ENCODE measurements at places on chromosomes 2 and 18.

GRCh38 chr2:135862718-135863117 is 13.5 kb downstream of the MCM6 start:
- DNase-seq: no peak

DNA sequence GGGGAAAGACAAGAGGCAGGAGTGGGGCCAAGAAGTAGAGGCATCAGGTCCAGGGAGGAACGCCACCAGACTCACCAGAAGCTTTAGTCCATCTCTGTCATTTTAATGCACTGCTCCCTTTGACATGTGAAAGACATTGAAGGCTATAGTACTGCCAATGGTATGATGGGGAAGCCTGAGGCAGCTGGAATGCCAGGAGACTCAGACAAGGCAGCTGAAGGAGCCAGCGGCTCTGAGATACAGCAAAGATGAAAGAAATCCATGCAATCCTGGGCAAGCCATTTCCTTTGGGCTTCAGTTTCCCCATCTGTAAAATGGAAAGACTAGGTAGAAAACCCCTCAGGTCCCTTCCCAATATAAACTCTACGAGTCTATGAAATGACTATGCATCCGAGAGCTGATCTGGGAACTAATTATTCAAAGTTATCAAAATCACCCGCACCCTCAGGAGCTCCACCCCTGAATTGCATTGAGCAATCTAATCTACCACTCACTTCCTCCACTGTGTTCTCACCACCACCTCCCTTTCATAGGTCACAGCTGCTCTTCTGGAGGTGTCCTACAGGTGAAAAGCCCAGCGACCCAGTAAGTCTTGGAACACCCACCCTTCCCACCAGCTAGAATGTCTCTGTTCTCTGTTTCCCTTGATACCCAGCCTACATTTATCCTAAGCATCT is 3.1 kb downstream of the CXCR2 start:
- DNase-seq: no peak

GRCh38 chr18:48832938-48833700 is 117.6 kb downstream of the SMAD7 start:
- DNase-seq: no peak

- DNase-seq: no peak
These were observed 5.2 kb downstream of the DYSF start for GRCh38 chr2:71458413-71459083.

GRCh38 chr2:8546612-8547283 is 135.1 kb upstream of the ID2 start:
- no peak for DNase-seq

DNA sequence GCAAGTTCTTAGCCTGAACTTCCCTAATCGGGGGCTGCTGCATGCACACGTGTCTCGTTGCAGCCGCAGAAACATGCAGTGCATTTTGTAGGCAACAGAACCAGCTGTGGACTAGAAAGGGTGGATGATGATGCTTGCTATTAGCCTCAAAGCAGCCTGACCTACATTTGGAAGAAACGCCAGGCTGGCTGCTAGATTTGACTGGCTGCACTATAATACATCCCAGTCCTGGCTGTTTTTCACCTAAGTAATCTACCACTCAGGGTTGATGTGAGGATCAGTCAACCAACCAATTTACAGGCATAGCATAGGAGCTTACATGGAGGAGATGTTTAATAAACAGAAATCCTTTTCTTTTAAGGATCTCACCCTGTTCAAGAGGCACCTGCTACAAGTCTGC is 56.4 kb upstream of the SPP2 start:
- DNase-seq: no peak

DNA sequence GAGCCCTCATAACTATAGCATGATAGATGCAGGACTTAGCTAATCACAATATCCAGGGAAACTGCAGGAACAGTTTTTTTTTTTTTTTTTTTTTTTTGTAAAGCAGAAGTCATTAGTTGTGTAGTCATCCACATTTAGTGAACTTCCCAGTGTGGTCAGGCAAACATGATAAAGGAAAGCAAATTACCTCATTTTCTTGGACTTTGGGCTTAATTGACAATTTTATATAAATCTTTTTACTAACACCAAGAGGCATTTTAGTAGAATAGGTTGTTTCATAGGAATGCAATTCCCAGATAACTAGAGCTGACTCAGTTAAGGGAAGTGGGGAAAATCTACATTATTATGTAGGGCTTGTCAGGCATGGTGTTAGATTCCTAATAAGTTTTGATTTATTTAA is 142.7 kb upstream of the GCFC2 start:
- DNase-seq: no peak

GRCh38 chr2:6184532-6185292 is 492.5 kb downstream of the SOX11 start:
- DNase-seq: no peak

GRCh38 chr2:229713371-229714079 is 830 bp downstream of the DNER start:
- no peak for DNase-seq

GRCh38 chr2:150495993-150496627 is 8.6 kb upstream of the RND3 start:
- DNase-seq: no peak

DNA sequence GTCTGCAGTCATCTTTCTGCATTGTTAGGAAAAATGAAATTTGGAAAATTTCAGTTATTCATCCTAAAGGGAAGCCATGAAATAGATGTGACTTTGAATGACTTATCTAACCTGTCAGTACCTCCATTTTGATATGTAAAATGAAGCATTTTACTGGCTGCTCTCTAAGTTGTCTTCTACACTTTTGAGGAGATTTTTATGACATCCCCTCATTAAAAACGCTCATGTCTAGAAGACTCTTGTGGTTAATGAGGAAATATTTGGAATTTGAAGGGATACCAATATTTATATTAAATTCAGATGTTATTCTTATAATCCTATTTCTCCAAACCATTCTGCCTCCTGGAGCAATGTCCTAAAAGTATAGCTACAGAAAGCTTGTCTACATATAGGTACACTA is 73.8 kb upstream of the THUMPD2 start:
- DNase-seq: no peak

DNA sequence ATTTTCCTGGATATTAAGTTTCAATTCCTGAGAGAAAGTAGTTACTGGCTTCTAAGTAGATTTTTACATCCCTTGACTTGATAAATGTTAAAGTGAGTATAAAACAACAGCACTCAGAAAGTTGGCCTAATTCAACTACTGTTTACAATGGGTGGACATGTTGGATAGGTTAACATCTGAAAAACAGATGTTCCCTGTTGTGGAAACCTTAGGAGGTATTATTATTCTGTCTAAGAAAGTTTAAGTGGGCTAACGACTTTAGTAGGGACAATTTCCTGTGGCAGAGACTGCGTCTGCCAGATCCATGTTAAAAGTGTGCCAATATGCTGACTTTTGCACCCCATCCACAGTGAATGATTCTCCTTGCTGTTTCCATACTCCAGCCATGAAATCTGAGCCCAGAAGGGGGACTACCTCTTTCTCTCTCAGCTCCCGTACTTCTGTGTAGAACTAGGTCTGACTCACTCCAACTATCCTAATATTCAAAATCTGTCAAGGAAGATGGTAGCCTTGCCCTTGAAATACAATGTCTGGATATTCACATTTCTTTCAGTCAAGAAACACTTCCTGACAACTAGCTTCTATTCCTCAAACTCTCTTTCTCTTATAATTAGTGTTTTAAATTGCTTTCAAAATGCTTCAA is 327.5 kb upstream of the HNRNPA3 start:
- DNase-seq: no peak

DNA sequence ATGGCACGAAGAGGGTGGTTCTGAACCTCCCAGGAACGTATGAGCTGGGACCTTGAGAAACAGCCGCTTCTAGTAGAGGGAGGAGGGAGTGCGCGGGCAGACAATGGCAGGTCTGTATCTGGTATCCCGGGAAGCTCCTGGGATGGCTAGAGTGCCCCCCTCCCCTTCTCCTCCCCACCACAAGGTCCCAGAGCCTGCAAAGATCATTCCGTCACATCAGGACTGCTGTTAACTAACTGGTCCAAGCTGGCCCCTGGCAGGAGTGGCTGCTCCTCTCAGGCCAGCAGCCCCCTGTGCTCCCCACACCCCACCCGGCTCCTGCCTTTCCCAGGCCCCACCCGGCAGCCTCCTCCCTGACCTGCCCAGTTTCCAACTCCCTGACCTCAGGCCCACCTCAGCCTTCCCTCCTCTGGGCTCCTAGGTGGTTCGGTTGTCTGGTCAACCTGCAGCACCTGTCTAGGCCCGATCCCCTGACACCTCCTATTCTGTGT is 75.0 kb downstream of the TPO start:
- no peak for DNase-seq

DNA sequence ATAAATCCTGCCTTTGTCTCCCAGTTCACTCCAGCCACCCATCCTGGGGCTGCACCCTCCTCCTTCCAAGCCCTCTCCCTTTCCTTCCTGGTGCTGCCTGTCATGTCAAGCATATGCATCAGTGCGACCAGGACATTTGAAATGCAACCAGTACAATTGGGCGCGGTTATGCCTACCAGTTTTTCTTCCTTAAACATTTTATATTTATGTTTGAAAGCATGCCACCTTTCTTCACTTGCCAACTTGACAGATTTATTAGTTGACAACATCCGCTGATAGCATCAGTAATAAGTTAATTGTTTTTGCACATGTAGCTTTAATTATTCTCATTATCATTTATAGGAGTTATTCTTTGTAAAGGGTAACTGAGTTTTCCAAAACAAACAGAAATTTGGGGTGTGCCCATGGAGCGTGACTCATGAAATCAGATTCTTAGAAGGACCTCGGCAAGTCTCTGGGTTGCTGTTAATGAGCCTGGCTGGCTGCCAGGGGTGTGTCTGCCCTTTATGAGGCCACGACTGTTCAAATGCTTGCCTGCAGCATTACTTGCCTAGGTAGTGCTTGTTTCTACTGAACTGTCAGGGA is 32.8 kb upstream of the IL1B start:
- DNase-seq: no peak

GRCh38 chr2:175180701-175181103 is 808 bp downstream of the ATP5MC3 start:
- no peak for DNase-seq

DNA sequence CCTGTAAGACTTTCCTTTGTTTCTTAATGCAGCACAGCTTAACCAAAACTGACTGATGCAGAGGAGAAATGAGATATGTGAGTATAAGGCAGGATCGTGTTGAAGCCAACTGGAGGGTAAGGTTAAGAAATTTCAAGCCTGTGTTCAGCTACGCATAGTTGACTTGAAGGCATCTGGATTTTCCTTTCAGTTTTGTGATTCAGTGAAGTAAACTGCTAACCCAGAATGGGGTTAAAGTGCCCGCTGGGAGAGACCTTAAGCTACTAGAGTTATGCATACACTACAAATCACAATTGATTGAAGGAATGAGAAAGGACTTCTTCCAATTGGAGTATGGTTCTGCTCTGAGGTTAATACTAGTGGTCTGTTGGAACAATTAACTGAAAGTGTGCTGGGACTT is 22.6 kb downstream of the THSD7B start:
- DNase-seq: no peak

DNA sequence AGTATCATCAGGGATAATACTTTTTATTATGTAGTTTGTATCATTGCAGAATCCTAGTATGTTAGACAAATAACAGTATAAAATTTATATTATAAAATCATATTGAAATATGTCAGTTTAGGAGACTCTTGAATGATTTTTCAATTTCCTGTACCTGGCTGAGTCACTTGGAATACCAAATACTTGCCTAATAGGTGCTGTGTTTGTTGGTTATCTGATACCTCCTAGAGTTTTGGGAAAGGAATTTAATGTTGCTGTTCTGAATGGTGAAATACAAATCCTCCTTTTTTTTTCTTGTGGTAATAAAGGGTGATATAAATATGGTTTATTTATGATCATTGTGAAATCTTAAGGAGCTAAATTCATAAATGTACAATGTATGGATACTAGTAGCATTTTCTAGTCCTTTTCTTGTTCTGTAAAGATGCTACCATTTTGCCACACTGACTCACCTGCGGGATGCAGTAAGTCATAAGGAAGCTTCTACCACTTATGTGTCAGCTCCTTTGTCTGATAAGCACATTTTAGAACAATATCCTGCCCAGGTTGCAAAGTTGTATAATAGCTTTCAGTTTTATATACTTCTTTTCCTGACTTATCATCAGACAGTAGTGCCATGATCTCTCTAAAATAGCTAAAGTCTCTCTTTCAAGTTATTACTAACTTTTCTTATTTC is 465.5 kb downstream of the XIRP2 start:
- DNase-seq: no peak

GRCh38 chr2:230144355-230144754 is 75.4 kb downstream of the SP110 start:
- DNase-seq: no peak

DNA sequence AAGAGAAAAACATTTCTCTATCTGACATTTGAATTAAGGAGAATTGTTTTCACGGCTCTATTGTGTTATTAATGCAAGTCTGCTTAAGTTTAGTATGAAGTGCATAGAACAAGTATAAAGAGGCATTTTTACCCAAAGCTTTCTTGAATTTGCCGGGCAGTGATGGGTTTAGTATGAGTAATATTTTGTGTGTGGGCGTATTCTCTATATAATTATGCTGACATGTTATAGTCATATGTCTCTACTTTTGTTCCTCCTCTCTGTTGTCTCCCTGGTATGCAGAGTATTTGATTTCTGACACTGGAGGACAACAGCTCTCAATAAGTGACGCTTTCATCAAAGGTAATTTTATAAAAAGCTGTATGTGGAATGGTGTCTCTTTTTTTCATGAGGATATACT is 45.9 kb downstream of the PIKFYVE start:
- DNase-seq: no peak

DNA sequence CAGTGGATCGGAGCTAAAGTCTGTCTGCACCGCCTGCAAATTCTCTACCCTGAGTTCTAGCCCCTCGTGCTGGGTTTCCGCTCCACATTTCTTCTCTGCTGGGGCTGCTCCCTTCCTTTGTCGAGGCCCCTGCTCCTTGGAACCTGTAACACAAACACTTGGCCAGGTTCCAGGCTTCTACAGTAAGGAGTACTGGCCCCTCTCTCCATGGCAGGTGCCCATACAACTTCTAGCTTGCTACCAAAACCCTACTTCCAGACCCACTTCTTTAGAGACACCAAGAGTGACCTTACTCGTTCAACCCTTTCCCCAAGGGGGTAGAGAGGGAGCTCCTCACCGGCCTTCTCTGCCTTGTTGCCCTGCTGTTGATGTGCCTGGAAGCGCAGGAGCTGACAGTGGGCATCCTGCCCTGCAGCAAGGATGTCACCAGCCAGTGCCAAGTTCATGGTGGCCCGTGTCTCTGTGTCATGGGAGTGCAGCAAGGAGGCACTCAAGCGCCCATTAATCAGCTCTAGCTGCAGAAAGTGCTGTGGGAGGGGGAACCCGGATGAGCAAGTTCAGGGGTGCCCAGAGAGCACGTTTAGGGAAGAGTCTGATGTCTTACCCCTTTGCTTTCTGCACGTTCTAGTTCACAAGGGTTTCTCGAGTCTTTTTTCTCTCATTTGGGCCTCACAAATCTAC is 1.1 kb downstream of the PREB start:
- no peak for DNase-seq

GRCh38 chr2:218642121-218642656 is 17.2 kb downstream of the ZNF142 start:
- no peak for DNase-seq
